ENCODE measurements at places on chromosomes 3 and 15.

GRCh38 chr3:85862893-85863455 is 904.2 kb downstream of the CADM2 start:
- DNase-seq = no peak

DNA sequence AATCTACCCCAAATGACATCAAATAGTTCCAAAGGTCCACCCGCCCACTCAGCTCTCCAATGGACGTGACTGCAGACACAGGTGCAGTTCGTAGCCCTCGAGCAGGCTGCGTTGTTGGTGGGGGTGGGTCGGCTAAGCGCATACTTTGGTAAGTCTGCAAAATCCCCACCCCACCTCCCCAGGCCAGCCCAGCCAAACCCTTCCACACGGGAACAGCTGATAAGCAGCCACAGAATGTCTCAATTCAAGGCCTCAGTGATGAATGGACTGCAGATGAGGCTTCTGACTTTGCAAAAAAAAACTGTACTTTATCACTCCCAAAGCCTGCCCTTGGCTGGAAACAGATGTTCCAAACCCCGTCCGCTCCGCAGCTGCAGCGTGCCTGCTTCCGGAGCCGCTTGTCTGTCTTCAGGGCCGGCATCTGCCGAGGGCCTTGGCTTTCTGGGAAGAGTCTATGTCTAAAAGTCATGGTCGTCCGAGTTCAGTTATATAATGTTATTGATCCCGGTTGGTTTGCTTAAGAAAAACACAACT is 38.2 kb downstream of the PCSK6 start:
- DNase-seq = no peak

DNA sequence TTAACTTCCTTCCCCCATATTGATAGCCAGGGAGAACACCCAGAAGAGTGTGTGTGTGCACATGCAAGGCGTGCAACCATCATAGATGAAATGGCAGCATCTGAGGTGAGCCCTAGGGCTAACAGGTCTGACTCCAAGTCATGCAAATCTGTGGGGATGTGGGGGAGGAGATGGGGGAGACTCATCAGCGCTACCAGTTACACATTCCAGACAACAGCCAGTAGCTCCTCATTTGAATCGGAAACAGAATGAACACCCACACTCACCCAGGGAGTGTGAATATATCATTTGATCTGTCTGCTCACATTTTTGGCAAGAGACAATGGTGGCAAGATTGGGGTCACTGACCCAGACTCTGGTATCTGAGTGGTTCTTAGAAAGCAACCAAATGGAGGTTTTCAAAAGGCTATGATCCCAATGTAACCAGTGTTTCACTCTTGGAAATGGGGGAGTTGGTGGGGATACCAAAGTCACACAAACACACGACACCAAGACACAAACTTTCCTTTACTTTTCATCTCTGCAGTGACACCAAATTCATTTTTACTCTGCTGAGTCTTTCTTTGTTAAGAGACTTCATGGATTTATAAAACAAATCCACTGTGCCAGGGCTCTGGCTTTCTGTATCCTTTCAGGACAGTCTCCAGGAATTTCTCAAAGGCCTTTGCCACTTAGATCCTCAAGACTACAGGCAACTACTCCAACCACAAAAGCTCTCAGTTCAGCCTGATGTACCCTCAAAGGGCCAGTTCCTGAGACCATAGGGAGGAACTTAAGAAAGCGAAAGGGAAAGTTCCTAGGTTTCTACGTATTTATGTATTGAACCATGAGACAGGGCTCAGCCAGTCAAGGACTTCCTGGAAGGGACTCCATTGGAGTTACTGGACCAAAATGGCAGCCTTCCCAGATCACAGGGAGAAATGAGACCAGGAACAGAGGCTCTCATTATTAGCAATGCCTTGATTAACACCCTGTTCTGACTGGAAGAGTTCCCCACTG is 2.2 kb downstream of the CDCP1 start:
- DNase-seq = no peak

GRCh38 chr15:61871926-61872522 is 188.2 kb downstream of the VPS13C start:
- no peak for DNase-seq

- DNase-seq = no peak
These were observed 69.1 kb downstream of the SEC22A start for GRCh38 chr3:123270818-123271217.

DNA sequence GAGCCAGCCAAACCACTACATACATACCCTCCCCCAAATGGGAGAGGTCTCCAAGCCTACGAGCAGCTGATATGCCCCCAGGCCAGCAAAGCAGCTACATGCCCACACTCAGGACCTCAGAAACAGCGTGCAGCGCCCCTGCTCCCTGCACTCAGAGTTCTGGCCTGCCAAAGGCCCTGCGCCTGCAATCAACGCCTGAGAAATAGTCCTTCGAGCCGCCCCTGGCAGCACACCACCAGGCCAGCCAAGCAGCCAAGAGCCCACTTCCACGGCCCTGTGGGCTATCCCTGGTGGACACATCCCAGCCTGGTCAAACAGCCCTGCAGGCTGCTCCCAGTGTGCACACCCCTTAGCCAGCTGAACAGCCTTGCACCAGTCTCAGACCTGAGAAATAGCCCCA is 139.1 kb downstream of the DMXL2 start:
- DNase-seq = no peak

- peak; percentile 79 for DNase-seq
These were observed 427.4 kb upstream of the NAALADL2 start for GRCh38 chr3:174431717-174432116.

GRCh38 chr3:187626581-187626980 is 43.6 kb downstream of the SST start:
- no peak for DNase-seq

- DNase-seq = peak; percentile 37
These were observed 23.0 kb downstream of the PAQR9 start for GRCh38 chr3:142940472-142940871.

- no peak for DNase-seq
These were observed 57.3 kb downstream of the DIPK2A start for GRCh38 chr3:144028798-144029411.

DNA sequence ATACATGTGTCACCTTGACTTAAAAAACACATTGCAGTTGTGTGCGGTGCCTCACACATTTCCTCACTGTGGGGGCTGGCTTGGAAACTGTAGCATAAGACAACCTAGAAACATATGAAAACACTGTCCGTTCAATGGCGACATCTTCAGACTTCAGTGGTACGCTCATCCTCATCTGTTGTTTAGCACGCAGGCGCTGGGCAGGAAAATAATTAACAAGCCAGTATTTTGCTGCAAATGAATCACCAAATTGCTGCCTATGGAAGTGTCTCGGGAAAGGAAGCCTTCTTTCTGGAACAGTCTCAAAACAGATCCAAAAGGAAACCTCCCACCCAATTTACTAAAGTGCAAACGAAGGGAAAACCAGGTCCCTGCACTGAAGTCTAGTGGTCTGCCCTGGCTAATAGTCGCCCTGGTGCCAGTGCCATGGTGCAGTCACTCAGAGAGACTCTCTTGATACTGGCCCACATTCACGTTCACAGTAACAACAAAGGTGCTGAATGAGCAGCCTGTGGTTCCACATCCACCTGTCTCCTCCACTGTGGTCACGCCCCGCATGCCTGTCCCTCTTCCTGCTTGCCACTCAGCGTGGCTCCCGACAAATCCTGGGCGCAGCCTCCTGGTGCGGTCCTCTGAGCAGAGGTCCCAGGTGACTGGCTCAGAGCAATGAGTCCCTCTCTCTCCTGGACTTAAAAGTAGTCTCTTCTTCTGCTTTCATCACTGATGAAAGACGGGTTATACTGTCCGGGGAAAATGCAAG is 35.6 kb upstream of the MUC13 start:
- no peak for DNase-seq

DNA sequence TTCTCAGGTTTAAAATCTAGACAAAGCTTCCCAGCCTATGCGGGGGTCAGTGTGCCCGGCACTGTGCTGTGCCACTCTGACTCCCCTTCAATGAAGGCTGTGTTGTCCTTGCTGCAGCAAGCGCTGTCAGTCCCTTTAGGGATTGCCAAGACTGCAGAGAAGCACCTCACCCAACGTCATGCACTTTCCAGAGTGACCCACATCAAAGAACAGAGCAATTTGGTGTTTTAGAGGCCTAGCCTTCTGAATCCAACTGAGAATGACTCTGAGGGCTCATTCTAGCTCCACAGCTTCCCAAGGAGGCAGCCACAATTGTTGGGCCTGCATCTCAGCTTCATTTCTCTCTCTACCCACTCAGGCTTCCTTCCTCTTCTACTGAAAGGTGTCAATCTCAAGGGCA is 26.4 kb downstream of the SLC9A9 start:
- no peak for DNase-seq

GRCh38 chr15:60323322-60323721 is 74.5 kb downstream of the ANXA2 start:
- no peak for DNase-seq

DNA sequence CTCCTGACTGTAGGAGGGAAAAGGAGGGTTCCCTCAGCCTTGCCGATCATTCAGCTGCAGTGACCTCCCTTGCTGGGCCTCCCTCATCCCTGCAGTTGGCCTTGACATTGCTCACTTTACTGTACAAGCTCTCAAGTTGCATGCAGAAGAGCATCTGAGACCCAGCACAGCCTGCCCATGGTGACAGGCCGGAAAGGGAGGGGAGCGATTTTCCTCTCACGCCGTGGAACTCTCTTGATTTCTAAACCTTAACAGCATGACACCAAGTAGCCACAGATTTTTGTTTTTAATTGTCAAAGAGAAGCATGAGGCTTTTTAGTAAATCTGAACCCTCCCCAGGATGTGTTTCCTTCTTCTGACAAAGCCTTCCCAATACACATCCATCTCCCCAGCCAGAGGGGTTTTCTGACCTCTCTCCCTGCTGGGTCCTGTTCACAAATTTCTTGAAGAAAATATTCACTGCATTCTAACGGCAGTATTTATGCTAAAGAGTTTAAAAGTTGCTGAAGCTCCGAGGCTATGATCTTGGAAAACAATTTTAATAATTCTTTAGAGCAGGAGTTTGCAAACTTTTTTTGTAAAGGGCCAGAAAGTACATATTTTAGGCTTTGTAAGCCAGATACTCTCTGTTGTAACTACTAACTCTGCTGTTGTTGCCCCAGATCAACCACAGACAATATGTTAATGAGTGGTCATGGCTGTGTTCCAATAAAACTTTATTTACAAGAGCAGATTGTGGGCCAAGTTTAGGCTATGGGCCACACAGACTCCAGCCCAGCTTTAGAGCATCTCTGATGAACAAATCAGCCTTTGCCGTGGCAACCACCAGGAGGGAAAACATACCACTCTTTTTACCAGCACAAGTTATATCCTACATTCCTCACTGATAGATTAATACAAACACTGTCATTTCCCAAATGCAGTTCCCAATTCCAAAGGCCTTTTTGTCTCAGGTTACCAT is 34.8 kb downstream of the LMCD1 start:
- DNase-seq = no peak

- no peak for DNase-seq
These were observed 72.8 kb upstream of the RARB start for GRCh38 chr3:25355034-25355885.

Measured in mammary epithelial cell (primary cell).